ENCODE measurements at places on chromosomes 4 and X.

GRCh38 chrX:70970482-70970995 lies 39.6 kb upstream of the SLC7A3 start:
- no peak for DNase-seq

GRCh38 chr4:186733778-186734177 lies 10.1 kb upstream of the FAT1 start:
- DNase-seq, result no peak

GRCh38 chr4:76232681-76233080 lies 18.8 kb upstream of the FAM47E start:
- DNase-seq, result no peak

- no peak for DNase-seq
Measured at GRCh38 chrX:49876750-49877149, 2.5 kb upstream of the USP27X start.

All from stimulated activated CD8-positive, alpha-beta memory T cell treated with anti-CD3 and anti-CD28 coated beads, Interleukin-12 subunit alpha, Interleukin-12 subunit beta, amount 100 ng/mL, for 1 hour (primary cell).